RPMI8226 (cell line): ENCODE measurements at places on chromosomes 4 and X.

- DNase-seq, result peak; percentile 52
These were observed 80.2 kb upstream of the CBLL2 start for GRCh38 chrX:22192419-22193060.

GRCh38 chrX:152821145-152821765 is 9.3 kb downstream of the CETN2 start:
- DNase-seq, result peak; percentile 47

- DNase-seq, result no peak
These were observed 24.1 kb downstream of the SMIM43 start for GRCh38 chr4:121740796-121741409.

DNA sequence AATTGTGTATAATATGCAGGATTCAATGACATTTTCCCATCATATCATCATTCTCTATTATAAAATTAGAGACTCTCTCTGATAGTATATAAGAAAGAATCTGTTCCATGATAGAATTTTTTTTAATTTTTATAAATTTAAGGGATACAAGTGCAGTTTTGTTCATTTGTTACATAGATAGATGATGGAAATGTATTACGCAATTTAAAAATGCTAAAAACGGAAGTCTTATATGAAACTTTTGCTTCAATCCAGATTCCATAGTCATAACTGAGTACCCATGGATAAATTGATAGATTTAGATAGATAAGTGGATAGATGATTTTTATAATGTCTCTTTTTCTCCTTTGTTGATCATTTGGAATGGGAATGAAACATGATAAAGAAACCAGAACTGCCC is 24.9 kb upstream of the MAGEB2 start:
- no peak for DNase-seq
